Posterior vena cava (tissue), 2 donors: ENCODE measurements at places on chromosomes 16 and 17. TPM values are rescaled to one million over a fixed set of nuclear protein-coding genes. Genes with fewer than 3 reads are reported as not detected.

ALG1 gene
- total RNA-seq: 14.7 TPM

- DNase-seq: no peak
Observed at GRCh38 chr16:1441391-1441829, 2.9 kb downstream of the CCDC154 start.

CCL7 gene
- total RNA-seq: 0.52 TPM

ZG16 gene
- not detected for total RNA-seq

DNA sequence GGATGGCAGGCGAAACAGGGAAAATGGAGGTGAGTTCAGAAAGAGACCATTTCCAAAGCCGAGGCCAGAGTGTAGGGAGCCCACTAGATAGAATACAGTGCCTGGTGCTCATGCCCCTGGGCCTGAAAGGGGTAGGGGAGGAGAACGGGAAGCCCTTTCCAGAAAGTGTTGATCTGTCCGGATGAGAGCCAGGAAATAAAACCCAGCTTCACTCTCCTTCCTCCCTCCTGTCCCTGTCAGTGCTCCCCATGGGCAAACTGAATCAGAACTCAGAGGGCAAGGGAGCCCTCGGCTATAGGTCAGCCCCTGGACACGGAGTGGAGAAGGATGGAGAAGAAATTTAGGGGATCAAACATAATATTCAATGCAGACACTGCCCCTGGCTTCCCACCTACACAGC, 57.7 kb upstream of the RPL38 start:
- no peak for DNase-seq

- DNase-seq: no peak
Observed at GRCh38 chr17:64172510-64172909, 42.6 kb upstream of the ERN1 start.

STH gene
- total RNA-seq: not detected
